HCT116 (cell line): ENCODE measurements at places on chromosomes 5 and 9. TPM values are rescaled to one million over a fixed set of nuclear protein-coding genes. Genes with fewer than 3 reads are reported as not detected.

Gene TTC33
- total RNA-seq = 14.5 TPM

Gene LRRC70
- 0.37 TPM for total RNA-seq

Gene PAEP
- total RNA-seq = not detected

Gene USP20
- total RNA-seq = 16.8 TPM

Gene SNX30
- 12.7 TPM for total RNA-seq

Gene VAV2
- 33.2 TPM for total RNA-seq

Gene NR2F1-AS1
- total RNA-seq = 20.1 TPM

Gene CD274
- 2.5 TPM for total RNA-seq

Gene PPIC
- 21.5 TPM for total RNA-seq

Gene KIF3A
- total RNA-seq = 12.7 TPM

Gene TTC23L
- total RNA-seq = 1.0 TPM

Gene TMC1
- 0.57 TPM for total RNA-seq

Gene RIGI
- total RNA-seq = 5.5 TPM

Gene GABRA1
- total RNA-seq = not detected

Gene FRMD3
- 0.89 TPM for total RNA-seq

Gene ANKRD34B
- not detected for total RNA-seq

Gene ANXA6
- total RNA-seq = 71.9 TPM

Gene CATSPER3
- 1.7 TPM for total RNA-seq
